ENCODE measurements at places on chromosomes 2 and 18.

DNA sequence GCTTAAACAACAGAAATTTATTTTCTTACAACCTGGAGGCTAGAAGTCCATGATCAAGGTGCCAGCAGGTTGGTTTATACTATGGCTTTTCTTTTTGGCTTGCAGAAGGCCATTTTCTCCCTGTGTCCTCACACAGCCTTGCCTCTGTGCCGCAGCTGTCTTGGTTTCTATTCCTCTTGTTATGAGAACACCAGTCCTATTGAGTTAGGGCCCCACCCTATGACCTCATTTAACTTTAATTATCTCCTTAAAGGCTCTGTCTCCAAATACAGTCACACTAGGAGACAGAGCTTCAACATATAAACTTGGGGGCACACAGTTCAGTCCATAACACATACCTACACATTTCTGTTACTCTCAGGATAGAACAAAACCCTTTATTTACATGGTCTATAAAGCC lies 17.3 kb upstream of the RHOB start:
- DNase-seq, result peak; percentile 31

GRCh38 chr18:48186131-48186766 lies 222.9 kb downstream of the ZBTB7C start:
- DNase-seq, result no peak

- peak; percentile 33 for DNase-seq
These were observed 143.7 kb upstream of the TMEM200C start for GRCh38 chr18:6039055-6039454.

DNA sequence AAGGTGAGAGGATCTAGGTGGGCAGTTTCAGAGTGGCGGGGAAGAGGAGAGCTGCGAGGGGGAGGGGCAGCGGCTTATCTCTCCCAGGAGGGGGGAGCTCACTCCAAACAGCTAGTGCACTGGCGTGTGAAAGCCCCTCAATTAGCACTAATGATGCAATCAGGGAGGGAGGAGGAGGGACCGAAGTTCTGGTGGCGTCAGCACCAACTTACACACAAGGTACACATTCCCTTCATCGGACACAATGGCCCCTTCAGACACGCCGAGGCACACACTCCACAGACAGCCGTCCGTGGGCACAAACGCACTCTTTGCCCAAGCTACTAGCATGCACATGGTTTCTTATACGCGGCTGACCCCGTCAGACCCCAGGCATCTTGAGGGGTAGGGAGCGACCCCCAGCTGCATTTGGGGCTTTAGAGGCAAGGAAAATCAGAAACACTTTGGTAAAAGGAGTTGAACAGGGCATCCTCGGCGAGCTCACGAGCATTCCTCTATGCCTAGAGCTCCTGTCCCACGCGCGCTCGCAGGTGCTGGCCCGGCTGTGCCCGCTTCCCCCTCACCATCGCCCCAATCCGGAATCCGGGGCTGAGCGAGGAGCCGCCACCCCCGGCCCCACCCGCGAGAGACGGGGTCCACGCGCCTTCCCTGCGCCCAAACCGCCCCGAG lies 868 bp upstream of the PKDCC start:
- DNase-seq, result no peak

DNA sequence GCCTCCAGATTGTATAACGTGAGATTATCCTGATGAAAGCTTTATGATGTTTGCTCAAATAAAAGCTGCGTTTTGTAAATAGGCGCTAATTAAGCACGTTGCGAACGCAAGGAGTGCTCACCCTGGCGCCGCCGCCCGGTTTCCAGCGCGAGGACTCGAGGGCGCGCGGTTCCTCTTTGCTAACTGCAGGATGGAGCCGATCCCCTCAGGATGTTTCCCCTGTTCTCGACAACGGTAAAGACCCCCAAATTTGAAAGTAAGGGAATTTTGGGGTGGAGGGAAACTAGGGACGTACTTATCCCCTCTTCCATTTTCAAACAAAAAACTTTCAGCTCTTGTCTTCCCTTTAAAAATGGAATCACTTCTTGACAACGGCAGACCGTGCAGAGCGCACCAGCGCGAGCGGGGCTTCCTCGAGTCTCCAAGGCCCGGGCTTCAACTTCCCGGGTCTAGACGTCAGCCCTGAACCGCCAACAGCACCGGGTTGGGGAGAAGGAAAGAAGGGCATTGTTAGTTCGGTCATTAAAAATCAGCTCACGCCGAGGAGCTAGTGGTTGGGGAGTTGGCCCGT lies 1.1 kb upstream of the GBX2 start:
- no peak for DNase-seq

- DNase-seq, result peak; percentile 4
These were observed 125.8 kb upstream of the CDH19 start for GRCh38 chr18:66729442-66730239.

GRCh38 chr2:19072161-19072560 lies 286.3 kb downstream of the OSR1 start:
- no peak for DNase-seq

- no peak for DNase-seq
These were observed 51.2 kb downstream of the KIAA2012 start for GRCh38 chr2:202124286-202124685.
